HepG2 (cell line): ENCODE measurements at places on chromosomes 13 and 19. TPM values are rescaled to one million over a fixed set of nuclear protein-coding genes. Genes with fewer than 3 reads are reported as not detected.
A peak's percentile ranks its signal among the peaks of the same experiment; 100 is the strongest.

DNA sequence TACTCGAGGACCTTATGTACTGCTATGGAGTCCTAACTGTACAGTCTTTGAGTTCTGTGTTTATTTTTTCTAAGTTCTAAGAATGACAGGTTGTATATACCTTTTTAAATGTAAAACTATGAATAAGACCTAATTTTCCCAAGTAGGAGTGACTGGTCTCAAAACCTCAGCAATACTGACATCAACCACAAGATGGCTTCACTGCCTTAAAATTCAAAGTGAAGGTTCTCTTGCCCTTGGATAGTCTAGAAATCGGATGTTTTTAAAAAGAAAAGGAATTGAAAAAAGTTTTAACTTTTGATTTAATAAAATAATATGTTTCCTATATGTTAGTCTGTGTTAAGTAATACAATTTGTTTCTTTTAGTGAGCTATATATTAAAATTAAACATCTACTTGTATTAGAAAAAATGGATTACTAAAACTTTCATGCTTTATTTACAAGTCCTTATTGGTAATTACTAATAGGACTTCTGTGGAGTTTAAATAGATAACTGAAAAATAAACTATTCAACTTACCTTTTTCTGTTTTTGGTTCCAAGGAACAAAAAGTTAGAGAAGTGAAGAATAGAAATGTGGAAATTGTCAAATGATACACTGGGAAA lies 52.0 kb downstream of the TDRD3 start:
- DNase-seq: peak; percentile 31

DNA sequence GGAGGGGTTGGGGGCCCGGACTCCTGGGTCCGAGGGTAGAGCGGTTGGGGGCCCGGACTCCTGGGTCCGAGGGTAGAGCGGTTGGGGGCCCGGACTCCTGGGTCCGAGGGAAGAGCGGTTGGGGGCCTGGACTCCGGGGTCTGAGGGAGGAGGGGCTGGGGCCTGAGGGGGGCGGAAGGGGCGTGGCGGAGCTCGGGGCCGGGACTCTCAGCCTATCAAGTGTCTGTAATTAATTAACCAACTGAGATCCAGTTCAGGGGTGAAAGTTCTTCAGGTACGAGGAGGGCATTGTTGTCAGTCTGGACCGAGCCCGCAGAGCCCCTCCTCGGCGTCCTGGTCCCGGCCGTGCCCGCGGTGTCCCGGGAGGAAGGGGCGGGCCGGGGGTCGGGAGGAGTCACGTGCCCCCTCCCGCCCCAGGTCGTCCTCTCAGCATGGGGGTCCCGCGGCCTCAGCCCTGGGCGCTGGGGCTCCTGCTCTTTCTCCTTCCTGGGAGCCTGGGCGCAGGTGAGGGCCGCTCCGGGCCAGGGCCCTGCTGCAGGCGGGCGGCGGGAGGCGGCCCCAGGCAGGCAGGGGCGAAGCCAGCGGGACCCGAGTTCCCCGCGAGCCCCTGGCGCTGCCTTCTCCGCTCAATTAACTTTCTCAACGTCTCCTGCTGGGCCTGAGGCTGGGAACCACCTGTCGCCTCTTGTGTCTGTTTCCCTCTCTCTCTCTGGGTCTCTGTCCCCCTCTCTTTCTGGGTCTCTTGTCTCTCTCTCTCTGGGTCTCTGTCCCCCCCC lies 697 bp downstream of the FCGRT start:
- DNase-seq: peak; percentile 89

- no peak for DNase-seq
Measured at GRCh38 chr13:34290661-34291060, 472.7 kb downstream of the RFC3 start.

GRCh38 chr13:107937848-107938247 lies 277.5 kb downstream of the LIG4 start:
- no peak for DNase-seq

DNA sequence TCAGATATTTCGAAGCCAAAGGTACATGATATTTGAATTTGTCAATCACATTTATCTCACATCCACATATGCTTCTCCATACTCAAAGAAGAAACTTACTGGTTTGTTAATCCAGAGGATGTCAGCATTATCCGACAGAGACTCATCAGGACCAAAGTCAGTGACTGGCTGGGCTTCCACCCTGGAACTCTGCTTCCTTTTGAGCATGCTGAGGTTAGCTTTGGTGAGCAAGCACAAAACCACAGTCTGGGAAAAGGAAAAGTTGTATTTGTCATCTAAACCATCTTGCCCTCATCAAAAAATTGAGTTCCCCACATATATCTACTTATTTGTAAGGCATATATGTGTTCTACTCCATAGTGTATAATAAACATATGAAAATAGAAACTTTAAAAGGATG lies 17.4 kb downstream of the NALCN start:
- no peak for DNase-seq

Gene ZNF91
- polyA plus RNA-seq: 19.4 and 19.6 TPM in 2 replicates

Gene IRGC
- polyA plus RNA-seq: not detected in 2 replicates

Gene FPR1
- polyA plus RNA-seq: 0.07 TPM in 1 of 2 replicates, not detected in the other

Gene WDR87
- polyA plus RNA-seq: not detected in 2 replicates

- no peak for DNase-seq
Measured at GRCh38 chr19:55635334-55635717, 5.5 kb upstream of the ZNF580 start.

DNA sequence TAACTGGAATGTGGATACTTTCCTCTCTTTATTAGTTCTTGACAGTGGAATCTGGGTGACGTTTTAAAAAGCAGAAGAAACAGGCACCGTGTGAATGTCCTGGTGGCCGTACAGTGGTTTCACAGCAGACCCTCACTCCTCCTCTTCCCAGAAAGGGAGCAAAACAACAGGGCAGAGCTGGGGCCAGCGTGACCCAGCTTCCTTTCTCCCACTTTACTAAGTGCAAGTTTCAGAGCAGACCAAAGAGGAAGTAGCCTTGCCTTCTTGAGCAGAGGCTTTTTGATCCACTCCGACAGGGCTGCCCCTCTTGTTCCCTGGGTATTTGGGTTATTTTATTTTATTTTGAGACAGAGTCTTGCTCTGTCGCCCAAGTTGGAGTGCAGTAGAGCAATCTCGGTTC lies 19.6 kb upstream of the C19orf33 start:
- no peak for DNase-seq

DNA sequence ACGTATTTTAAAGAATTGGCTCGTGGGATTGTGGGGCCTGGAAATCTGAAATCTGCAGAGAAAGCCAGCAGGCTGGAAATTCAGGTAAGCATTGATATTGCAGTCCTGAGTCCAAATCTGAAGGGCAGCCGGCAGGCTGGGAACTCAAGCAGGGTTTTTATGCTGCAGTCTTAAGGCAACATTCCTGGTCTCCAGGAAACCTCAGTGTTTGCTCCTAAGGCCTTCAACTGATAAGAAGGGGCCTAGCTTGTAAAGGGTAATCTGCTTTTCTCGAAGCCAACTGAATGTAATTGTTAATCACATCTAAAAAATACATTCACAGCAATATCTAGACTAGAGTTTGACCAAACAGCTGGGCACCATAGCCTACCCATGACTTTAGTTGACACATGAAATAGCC lies 154.4 kb downstream of the EFNB2 start:
- no peak for DNase-seq

Gene ONECUT3
- under 0.01 and 0.01 TPM in 2 replicates for polyA plus RNA-seq

Gene LACC1
- 0.92 and 1.1 TPM in 2 replicates for polyA plus RNA-seq

DNA sequence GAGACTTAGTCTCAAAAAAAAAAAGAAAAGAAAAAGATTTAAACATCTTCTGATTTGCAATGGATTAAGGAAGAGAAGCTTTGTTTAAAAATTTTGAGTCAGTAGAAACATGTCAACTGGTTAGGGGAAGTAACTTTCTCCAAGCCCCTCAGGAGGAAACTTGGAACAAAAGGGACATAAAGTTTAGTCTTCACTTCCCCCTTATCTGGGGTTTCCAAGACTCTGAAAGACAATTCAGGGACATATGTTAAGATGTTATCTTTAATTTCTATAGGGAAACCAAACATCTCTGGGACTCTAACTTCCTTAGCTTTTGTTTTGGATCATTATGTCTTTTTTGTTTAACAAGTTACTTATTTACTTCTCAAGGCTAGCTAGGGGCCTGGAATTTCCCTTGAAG lies 20.1 kb upstream of the MRI1 start:
- no peak for DNase-seq

Gene SHISA7
- polyA plus RNA-seq: not detected in 2 replicates

Gene GRIK5
- 0.05 TPM in 1 of 2 replicates, not detected in the other for polyA plus RNA-seq

DNA sequence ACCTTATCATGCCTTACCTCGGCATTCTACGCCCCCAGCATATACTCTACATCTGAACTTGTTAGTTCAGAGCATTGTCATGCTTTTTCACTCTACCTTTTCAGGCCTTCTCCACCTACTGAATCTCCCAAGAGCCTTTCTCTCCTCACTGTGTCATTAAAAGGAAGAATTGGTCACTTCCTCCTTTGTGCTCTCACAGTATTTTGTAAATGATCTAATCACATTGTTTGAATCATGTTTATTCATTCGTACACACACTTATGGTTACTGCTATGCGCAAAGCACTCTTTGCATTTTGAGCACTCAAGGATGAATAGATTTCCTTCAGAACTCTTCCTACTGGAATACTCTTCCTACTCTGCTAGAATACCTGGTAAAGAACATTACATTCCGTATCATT lies 15.8 kb upstream of the ELF1 start:
- DNase-seq: no peak

DNA sequence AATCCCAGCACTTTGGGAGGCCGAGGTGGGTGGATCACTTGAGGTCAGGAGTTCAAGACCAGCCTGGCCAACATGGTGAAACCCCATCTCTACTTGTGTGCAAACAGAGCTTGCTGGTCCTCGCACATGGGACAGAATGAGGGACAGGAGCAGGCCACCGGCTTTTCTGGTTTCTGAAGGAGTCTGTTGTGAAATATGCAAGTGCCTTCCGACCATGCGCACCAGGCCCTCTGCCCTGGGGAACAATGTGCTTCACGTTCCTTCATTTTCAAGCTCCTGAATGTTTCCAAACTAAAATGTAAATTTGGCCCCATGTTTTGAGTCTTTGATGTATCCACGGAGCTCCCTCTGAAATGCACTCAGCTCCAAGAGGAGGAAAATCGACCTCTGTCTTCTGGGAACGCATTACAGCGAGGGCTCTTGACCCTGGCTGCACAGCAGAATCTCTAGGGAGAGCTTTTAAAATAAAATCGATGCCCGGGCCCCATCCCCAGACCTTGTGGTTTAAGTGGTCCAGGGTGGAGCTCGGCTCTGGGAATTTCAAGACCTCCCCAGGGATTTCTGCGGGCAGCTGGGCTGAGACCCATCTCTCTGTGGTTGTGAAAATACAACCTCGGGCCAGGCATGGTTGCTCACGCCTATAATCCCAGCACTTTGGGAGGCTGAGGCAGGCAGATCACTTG lies 9.3 kb upstream of the ACP4 start:
- DNase-seq: no peak

Gene MEIS3
- 0.70 and 0.94 TPM in 2 replicates for polyA plus RNA-seq

Gene VSTM2B
- not detected in 2 replicates for polyA plus RNA-seq

GRCh38 chr19:28401739-28402424 lies 811.1 kb downstream of the UQCRFS1 start:
- DNase-seq: no peak

GRCh38 chr19:45779231-45780145 lies 2.8 kb downstream of the DMPK start:
- DNase-seq: peak; percentile 63

Gene SLC25A41
- 0.95 and 1.9 TPM in 2 replicates for polyA plus RNA-seq

GRCh38 chr13:106696719-106697118 lies 128.8 kb upstream of the ARGLU1 start:
- no peak for DNase-seq

Gene ZNF460
- polyA plus RNA-seq: 14.5 and 15.3 TPM in 2 replicates

DNA sequence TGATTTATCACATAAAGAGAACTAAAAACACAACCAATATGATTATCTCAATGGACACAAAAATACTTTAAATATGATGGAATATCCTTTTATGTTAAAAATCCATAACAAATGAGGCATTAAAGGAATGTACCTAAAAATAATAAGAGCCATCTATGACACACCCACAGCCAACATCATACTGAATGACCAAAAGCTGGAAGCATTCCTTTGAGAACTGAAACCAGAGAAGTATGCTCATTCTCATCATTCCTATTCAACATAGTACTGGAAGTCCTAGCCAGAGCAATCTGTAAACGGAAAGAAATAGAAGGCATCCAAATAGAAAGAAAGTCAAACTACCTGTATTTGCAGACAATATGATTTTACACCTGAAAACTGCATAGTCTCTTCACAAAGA lies 671.0 kb downstream of the SLITRK1 start:
- no peak for DNase-seq

GRCh38 chr19:41627966-41628675 lies 1.2 kb upstream of the CEACAM4 start:
- no peak for DNase-seq

DNA sequence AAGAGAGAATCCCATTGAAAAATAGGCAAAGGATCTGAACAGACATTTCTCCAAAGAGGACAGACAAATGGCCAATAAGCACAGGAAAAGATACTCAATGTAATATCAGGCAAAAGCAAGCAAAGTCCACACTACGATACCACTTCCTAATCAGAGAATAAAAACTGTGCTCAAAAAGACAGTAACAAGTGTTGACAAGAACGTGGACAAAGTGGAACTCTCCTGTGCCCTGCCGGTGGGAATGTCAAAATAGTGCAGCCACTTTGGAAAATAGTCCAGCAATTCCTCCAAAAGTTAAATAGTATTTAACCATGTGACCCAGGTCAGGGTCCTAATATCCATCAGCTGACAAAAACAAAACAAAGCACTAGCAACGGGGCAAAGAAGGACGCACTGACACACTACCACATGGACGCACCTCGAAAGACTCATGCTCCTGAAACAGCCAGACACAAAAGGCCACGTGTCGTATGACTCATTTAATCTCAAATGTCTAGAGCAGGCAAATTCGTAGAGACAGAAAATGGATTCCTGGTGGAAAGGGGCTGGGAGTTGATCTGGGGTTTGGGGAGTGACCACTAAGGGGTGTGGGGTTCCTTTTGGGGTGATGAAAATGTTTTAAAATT lies 5.2 kb downstream of the MIER2 start:
- DNase-seq: no peak

DNA sequence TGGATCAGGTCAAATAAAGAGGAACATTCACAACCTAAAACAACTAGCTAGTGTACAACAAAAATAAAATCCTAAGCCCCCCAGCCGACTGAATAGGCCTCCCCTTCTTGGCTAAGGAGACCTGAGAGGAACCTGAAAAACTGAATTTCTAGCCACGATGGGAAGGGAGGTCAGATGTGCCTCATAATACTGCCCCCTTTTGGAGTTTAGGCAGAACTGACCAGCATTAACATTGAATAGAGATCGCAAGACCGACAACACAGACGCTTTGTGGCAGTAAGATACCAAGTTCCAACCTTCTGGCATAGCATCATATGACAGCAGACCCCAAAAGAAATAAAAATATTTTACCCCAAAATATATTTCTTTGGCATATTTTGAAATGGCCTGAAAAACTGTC lies 15.9 kb downstream of the CBY2 start:
- peak; percentile 13 for DNase-seq
